Esophagus mucosa (tissue), 1 donor: ENCODE measurements at places on chromosomes 16 and 17.

- no peak for ATAC-seq
Observed at GRCh38 chr17:44059101-44059892, 7.2 kb downstream of the LSM12 start.

GRCh38 chr17:12024327-12024726 lies 3.6 kb downstream of the MAP2K4 start:
- ATAC-seq = peak; percentile 61

- no peak for ATAC-seq
Observed at GRCh38 chr17:43020030-43020621, 2.1 kb downstream of the VAT1 start.

- peak; percentile 6 for ATAC-seq
Observed at GRCh38 chr17:40915721-40916256, 21.7 kb downstream of the KRT23 start.

GRCh38 chr17:50715471-50715870 lies 3.9 kb upstream of the LUC7L3 start:
- ATAC-seq = no peak

GRCh38 chr16:56355786-56356275 lies 69.5 kb downstream of the AMFR start:
- ATAC-seq = no peak

- ATAC-seq = peak; percentile 46
Observed at GRCh38 chr16:27470567-27471431, 68.8 kb downstream of the IL21R start.

DNA sequence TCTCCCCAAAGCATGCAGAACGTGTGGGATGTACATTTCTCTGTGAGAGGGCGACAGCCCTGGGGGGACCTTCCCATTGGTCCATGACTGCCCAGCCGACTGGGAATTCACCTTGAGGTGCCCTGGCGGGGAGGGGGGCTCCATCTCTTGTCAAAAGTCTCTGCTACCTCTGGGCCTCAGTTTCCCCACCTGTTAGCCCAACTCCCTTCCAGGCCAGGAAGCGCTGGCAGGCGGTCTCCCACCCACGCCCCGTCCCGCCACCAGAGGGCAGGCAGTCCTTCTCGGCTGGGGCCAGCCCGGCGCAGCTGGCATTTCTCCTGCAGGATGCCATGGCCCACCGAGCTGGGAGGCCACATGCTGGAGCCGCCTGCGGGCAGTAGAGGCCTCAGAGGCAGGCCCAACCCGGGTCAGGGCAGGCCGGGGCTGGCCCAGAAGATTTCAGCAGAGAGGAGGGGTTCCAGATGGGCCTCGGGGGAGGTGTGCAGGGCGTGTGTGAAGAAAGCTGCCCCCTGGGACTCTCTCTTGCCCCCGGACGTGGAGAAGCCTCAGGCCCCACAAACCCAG lies 16.6 kb downstream of the CD7 start:
- peak; percentile 2 for ATAC-seq

- ATAC-seq = no peak
Observed at GRCh38 chr16:2286550-2286949, 18.6 kb upstream of the RNPS1 start.

GRCh38 chr17:80446645-80447405 lies 29.6 kb downstream of the NPTX1 start:
- ATAC-seq = no peak

DNA sequence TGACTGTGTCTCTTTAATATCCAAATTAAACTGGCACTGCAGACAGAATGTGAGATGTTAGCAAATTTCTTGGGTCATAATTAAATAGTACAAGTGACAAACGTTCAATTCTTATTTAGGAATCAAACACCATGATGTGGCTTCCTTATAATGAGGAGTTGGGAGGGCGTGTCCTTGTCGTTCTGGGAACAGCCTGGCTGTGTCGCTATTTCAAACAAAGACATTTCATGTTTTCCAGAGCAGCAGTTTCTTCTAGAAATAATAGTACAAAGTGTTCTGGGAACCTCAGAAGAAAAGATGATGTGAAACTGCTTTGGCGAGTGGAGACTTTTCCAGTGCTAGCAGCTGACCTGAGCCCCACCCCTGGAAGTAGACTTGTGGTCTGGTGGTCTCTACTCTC lies 301.7 kb upstream of the N4BP1 start:
- ATAC-seq = no peak

DNA sequence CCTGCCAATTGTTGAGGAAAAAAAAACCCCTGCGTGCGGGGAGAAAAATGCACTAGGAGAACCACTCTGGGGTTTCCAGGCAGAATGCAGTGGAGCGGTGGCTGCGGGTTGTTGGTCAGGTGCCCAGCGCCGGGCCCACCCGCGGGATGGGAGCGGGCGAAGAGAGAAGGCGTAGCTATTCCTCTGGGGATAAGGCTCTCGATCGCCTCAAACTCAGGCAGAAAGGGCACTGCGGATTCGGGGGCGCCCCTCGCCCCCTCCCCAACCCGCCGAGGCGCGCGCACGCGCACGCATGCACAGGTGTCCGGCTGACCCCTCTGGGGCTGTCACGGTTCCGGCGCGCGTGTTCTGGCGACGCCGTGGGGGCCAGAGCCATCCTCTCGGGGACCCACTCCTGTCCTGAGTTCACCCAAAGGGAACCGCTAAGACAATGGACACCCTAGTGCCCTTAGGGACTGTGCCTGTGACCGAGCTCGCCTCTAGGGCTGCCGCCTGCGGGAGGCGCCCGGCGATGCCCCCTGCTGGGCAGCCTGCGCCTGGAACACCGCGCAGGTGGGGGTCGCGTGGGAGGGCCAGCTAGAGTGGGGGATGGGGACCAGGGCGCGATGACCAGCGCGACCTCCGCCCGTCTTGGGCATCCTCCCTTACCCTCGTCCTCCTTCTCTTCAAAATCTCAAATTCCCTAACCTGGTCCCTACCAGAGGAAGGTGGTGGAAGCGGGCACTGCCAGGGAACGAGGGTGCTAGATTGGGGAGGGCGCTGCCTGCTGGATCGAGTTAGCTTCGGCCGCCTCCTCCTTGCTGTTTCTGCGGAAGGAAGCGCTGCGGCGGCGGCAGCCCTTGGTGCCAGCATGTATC lies 14.4 kb upstream of the CBX8 start:
- no peak for ATAC-seq

GRCh38 chr17:38925263-38925995 lies at the start of gene LASP1NB:
TSS of gene LASP1NB (plus strand) at chr17:38925614.
- no peak for ATAC-seq

DNA sequence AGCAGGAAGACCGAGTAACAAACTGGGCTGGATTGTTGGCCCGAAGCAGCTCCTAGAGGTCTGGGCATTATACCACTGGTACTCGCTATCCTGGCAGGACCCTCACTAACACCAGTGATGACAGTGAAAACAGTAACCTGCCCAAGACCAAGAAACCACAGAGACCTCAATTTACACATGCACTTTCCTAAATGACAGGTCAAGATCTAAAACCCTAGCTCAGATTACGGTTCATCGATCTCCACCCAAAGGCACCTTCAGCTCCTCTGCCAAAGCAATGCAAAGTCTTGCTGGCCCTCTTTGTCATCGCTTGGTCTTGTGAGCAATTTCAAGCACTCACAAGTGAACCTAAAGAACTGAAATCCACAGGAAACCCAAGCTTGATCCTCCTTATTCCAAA lies 1.5 kb downstream of the PIP4K2B start:
- ATAC-seq = no peak
